RWPE2 (cell line): ENCODE measurements at places on chromosomes 6 and 20.

DNA sequence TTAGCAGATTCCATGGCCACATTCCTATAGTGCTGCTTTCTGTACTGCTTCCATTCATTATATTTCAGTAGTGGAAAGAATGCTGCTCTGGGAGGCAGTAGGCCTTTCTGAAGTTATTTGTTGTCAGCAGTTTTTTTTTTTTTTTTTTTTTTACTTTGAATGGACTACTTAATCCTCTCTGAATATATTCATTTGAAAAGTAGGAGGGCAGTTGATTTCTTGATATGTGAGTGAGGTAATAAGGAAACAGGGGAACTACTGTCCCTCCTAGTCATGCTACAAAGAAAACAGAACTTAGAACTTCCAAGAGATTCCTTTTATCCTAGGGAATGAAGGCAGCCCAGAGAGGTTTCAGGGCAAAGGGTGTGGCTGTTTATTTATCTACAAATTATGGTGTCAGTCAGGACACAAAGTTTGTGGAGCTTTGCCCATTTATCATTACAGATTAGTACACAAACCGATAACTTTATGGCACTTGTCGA, 155.9 kb downstream of the JARID2 start:
- DNase-seq, result no peak

DNA sequence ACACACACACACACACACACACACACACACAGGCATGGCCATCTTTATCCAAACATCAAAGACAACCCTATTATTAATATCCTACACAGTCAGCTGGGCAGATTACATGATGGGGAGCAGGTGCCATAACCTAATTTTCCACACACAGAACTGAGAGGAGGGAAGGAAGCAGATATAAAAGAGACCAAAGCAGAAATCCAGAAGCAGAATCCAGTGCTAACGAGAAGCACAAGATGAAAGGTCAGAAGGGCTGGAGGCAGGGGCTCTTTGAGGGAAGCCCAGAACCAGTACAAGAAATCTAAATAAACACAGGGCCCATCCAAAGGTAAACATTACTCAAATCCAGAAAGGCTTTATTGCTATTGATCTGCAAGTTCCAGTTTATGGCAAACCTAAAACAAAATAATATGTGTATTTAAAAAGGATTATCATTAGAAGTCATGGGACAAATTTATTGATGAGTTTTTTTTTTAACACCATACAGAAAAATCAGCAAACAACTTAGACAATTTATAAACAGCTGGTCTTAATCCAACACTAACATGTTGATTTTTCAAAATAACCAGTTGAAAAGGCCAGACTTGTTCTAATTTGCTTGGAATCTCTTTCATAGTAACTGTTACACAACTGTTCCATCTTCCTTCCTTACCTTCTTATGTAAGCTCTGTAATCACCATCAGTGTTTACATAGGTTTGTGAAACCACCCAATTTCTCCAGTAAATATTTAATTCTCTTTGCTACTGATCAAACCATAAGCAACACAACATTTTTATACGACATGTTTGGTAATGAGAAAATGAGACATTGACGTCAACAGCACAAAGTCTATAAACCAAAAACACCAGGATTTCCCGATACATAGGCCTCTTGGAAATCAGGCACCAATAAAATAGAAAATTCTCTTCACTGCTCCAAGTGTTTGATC, 34.2 kb downstream of the SLC23A2 start:
- DNase-seq, result no peak

DNA sequence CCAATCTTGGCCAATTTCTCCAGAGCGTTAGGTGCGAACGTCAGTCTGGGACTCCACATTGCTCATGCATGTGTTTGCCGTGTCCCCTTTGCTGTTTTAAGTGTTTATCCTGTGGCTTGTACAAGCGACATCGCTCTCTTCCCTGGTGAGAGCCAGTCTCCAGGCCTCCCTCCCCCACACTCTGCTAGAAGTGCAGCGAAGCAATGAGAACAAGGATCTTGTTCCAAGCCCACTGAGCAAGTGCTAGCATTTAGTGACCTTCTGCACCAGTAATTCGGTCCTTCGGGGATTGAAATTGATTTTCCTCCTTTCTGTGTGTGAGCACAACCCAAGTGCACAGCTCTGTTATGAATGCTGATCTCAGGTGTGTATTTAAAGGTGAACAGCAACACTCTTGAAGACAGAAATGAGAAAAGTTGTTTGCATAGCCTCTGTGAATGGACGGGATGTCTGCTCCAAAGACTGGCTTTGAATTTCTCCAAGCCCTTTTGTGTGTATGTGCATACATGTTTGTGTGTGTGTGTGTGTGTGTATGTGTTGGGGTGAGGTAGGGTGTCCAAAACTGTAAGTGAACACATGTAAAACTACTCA, 29.0 kb downstream of the CD83 start:
- no peak for DNase-seq

GRCh38 chr6:131065112-131065823, 2.2 kb upstream of the EPB41L2 start:
- DNase-seq, result no peak

- no peak for DNase-seq
These were observed 150.4 kb upstream of the BMP5 start for GRCh38 chr6:56025795-56026194.

DNA sequence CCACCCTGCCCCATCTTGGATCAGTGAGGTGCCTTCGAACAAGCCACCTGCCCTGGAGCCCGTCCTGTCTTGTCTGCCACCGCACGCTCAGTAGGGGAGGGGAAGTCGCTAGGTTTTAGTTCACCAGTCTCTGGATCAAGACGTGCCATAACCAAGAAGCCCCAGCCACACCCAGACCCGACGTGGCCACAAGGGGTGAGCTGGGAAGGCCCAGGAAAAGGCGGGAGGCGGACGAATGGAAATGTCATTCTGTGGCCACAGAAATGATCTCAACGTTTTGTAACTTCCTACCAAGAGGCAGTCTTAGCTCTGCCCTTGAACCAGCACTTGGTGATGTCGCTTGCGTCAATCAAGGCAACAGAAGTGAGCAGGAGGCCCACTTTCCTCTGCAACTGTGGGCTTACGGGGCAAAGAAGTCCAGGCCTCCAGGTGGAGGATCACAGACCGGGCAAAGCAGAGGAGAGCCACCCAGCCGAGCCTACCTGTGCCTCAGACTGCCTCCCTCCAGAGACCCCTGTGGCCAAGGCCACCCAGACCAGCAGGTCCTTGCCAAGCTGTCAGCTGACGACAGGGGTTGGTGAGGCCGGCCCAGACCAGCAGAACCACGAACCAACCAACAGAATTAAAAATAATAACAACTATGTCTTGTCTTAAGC, 14.5 kb downstream of the GMEB2 start:
- peak; percentile 84 for DNase-seq

GRCh38 chr6:143745166-143746133, 67.7 kb downstream of the PHACTR2 start:
- DNase-seq, result no peak

- DNase-seq, result no peak
These were observed 3.8 kb downstream of the TRIM15 start for GRCh38 chr6:30167101-30167500.

GRCh38 chr6:5096482-5096881, 11.3 kb downstream of the PPP1R3G start:
- DNase-seq, result no peak

DNA sequence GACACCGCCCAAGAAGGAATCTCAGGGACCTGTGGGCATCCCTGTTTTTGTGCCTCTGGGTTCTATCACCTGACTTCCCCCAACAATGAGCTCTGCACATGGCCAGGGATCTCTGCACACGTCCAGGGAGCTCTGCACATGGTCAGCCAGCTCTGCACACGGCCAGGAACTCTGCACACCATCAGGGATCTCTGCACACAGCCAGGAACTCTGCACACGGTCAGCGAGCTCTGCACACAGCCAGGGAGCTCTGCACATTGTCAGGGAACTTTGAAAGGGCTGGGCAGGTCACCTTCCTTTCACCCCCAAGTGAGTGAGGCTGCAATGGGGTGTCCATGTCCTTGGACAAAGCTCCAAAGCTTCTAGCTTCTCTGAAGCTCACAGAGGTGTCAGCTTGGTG, 5.2 kb upstream of the SLCO4A1 start:
- no peak for DNase-seq

- DNase-seq, result no peak
These were observed 7.9 kb downstream of the GNL1 start for GRCh38 chr6:30548375-30548774.

GRCh38 chr6:53419026-53419425, 70.3 kb upstream of the ELOVL5 start:
- DNase-seq, result no peak

DNA sequence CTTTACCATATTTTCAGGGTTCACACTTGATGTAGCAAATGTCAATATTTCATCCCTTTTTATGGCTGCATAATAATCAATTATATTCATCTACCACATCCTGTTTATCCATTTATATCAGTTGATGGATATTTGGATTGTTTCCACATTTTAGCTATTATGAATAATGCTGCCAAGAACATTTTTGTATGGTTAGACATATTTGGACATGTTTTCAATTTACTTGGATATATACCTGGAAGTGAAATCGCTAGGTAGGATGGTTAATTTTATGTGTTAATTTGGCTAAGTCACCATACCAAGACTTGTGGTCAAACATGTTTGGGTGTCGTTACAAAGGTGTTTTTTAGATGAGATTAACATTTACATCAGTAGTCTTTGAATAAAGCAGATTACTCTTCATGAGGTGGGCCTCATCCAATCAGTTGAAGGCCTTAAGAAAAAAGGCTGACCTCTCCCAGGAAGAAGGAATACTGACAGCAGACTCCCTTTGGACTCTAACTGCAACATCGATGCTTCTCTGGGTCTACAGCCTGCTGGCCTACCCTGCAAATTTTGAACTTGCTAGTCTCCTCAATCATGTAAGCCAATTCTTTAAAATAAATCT, 196.5 kb downstream of the BACH2 start:
- DNase-seq, result no peak

DNA sequence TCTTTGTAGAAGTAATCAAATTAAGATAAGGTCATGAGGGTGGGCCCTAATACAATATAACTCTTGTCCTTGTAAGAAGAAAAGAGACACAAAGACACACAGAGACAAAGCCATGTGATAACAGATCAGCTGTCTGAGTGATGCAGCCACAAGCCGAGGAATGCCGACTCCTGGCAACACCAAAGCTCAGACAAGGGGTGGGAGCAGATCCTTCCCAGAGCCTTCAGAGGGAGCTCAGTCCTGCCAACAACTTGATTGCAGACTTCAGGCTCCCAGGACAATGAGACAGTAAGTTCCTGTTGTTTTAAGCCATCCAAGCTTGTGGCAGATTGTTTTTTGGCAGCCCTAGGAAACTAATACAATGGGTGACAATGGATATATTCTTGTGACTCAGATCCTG, 325.0 kb upstream of the AGPAT4 start:
- no peak for DNase-seq

GRCh38 chr6:157068691-157069324, 254.5 kb downstream of the TMEM242 start:
- DNase-seq, result no peak

GRCh38 chr6:32622545-32623401, 14.4 kb upstream of the HLA-DQA1 start:
- DNase-seq, result no peak

DNA sequence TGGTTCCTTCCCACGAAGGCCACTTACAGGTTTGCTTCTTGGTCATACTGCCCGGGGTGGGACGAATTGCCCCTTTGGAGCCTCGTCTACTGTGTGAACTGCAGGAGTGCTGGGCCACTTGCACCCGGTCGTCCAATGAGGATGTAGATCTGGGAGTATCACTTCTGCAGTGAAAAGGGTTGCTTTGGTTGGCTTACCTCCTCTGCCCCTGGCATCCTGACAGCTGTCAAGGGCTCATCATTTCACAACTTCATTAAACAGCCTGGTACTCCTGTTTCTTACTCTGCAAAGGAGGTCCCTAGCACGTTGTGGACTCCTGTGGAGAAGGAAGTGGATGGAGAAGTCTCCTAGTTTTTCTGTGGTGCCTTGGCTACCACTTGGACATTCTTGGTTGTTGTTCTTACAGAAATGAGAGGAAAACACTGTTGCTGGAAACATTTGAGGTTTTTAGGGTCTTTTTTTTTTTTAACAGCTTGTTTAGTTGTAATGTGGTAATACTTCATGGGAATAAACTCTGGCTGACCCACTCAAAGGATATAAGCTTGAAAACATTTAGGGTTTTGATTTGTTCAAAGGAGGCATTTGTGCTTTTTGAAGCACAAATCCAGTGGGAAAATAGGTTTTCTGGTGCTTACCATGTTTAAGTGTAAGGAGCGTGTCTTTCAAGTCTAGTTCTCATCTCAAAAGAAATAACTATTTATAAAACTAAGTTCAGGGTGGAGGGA, 60.7 kb downstream of the AKAP12 start:
- DNase-seq, result no peak

GRCh38 chr6:159455700-159456274, 237.3 kb downstream of the SOD2 start:
- DNase-seq, result no peak
